ENCODE measurements at places on chromosomes 12 and 14. TPM values are rescaled to one million over a fixed set of nuclear protein-coding genes. Genes with fewer than 3 reads are reported as not detected.

The ERO1A gene
- 14.1 TPM for total RNA-seq

The YEATS4 gene
- 10.3 TPM for total RNA-seq

The E2F7 gene
- 0.08 TPM for total RNA-seq

The GATC gene
- total RNA-seq = 13.0 TPM

The FITM1 gene
- 126 TPM for total RNA-seq

The LRRC43 gene
- total RNA-seq = 0.81 TPM

The TEAD4 gene
- total RNA-seq = 7.6 TPM

The SLC2A13 gene
- 6.6 TPM for total RNA-seq
